Activated T-cell treated with anti-CD3 and anti-CD28 coated beads for 1 hour (primary cell): ENCODE measurements at places on chromosomes 4 and X.

- no peak for DNase-seq
These were observed 1313.2 kb downstream of the ADGRL3 start for GRCh38 chr4:62513306-62513705.

GRCh38 chrX:46234775-46235174 is 310.4 kb downstream of the ZNF674 start:
- DNase-seq: no peak

DNA sequence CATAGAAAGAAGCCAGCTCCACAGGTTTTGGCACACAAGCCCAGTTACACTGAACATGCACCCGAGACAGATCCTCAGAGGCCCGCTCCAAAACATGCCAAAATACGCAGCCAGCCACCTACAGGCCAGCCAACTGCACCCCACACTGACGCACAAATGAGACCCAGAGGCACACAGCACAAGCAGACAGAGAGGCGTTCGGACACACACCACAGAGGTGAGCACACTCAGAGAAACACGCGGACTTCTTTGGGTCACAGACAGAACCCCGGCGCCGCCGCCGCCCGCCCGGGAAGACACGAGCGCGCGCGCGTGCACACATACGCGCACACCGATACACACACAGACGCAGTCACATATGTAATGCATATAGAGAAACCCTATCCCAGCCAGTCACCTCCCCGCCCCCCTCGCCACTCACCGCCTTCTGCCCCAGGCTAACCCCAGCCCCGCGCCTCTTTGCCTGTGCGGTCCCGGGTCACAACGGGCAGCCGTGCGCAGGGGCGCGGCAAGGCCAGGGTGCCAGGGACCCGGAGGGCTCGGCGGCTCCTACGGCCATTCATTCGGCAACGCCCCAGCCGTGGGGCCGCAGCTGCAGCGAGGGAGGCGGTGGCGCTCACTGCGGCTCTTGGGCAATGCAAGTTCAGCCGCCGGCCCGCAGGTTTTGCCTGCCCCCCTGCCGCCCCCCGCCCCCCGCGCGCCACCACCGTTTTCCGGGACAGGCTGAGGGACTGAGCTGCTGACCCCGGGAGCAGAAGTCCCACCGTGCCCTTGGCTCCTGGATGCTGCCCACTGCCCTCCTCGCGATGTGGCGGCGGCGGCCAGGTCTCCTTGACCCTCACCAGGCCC is 553 bp downstream of the SEPTIN6 start:
- peak; percentile 33 for DNase-seq

DNA sequence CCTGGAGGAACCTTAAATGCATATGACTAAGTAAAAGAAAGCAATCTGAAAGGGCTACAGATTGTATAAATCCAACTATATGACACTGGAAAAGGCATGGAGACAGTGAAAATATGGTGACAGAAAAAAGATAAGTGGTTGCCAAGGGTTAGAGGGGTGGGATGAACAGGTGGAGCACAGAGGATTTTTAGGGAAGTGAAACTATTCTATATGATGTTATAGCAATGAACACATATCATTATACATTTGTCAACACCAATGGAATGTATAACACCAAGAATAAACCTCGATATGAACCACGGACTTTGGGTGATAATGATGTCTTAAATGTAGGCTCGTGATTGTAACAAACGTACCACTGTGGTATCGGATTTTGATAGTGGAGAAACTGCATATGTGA is 40.7 kb downstream of the NPY5R start:
- no peak for DNase-seq

GRCh38 chr4:16000708-16001483 is 37.9 kb upstream of the FGFBP2 start:
- no peak for DNase-seq

- DNase-seq: no peak
These were observed 60.2 kb upstream of the GRPR start for GRCh38 chrX:16063141-16063540.

DNA sequence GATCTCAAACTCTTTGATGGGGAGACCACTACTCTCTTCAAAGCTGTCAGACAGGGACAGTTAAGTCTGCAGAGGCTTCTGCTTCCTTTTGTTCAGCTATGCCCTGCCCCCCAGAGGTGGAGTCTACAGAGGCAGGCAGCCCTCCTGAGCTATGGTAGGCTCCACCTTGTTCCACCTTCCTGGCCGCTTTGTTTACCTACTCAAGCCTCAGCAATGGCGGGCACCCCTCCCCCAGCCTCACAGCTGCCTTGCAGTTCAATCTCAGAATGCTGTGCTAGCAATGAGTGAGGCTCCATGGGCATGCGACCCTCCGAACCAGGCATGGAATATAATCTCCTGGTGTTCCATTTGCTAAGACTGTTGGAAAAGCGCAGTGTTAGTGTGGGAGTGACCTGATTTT is 42.1 kb upstream of the UGT2B10 start:
- DNase-seq: no peak

- DNase-seq: no peak
These were observed 204.9 kb downstream of the APBB2 start for GRCh38 chr4:41009411-41009810.

DNA sequence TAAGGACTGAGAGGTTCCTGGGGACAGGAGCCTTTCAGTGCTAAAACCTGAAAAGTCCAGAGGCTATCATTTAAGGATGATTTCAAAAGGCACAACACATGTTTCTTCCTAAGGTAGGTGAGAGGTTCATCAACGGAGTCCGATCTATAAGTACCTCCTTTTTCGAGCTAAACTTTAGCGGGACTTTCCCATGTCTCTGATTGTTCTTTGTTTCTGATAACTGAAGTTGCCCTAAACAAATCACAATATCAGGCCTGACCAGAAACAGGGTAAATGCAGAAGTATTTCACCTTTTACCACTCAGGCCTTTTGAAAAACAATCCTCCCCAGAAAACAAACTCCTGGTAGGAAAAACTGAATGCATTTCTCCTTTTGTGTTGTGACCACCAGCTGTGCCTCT is 17.6 kb downstream of the PIR start:
- DNase-seq: no peak

DNA sequence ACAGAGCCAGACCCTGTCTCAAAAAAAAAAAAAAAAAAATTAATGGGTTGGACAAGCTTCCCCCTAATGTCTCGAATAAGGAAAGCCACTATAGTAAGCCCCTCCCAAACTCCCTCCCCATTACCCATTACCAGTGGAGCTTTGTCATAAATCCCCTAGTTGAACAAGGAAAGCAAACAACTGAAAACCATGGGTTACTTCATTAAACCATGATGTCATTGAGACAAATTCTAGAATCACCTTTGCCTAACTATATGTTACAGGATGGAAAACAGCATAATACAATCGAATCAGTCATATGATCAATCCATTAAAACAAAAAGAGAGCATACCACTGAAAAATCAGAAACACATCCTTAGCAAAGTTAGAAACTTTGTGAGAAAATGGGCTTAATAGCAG is 8.2 kb downstream of the ARAP2 start:
- DNase-seq: no peak

DNA sequence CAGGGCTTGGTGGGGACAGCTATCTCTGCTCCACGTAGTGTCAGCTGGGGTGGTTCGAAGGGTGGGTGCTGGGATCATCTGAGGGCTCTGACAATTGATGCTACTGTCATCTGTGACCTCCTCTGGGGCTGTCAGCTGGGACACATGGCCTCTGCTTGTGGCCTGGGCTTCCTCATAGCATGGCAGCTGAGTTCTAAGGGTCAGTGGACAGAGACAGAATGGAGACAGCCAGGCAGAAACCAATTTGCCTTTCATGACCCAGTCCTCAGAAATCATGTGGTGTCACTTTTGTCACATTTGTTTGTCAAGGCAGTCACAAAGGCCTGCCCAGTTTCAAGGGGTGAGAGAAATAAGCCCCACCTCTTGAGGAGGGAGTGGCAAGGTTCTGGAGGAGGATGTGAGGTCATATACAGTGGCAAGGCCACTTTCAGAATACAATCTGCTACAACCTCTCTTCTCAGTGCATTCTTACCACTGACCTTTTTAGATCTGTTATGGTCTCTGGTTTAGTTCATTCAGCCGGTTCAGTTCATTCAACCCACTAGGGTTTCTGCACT is 103.6 kb upstream of the BCOR start:
- DNase-seq: no peak

DNA sequence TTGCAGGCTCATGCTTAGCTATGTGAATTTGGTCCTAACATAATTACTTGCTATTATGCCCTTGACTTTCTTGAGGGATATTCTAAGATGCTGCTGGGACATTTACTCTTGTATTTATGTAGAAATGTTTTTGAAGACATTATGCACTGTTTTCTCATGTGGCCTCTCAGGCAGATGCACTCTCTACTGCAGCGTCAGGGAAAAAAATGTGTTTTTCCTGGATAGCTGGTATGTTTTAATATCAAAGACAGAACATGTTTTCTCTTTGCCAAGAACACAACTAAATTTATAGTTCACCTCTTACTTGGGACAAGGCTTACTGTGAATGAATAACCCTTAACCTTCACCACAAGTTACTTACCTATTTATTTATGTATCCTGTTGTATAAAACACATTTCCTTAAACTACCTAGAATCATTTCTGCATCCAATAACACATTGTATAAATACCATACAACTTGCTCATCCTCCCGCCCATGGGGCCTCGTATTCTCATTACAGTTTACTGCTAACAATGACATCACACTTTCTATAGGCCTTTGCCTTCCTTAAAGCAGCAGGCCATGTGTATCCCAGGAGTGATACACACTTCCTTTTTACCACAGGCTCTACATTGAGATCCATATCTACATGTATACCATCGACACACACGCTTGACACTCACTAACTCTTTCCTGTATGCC is 178.7 kb downstream of the SLIT2 start:
- no peak for DNase-seq

GRCh38 chr4:73763877-73764276 is 23.5 kb downstream of the CXCL8 start:
- DNase-seq: no peak

GRCh38 chr4:185343726-185344581 is 51.8 kb downstream of the LRP2BP start:
- no peak for DNase-seq

DNA sequence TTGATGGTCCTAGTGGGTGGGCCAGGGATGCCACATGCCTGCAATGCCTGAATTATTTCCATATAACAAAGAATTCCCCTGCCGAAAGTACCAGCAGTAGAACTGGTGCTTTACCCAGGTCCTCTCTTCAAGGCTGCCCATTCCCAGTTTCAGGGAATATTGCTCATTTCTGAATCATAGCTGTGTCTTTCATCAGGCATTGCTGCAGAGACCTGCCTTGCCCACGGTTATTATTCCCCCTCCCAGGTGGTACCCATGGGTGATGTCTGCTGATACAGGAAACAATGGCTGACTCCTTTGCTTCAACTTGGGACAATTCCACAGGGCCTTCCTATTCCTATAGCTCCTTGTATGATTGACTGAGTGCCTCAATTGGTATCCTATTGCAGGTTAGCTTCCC is 9.7 kb upstream of the IQCM start:
- DNase-seq: no peak

- DNase-seq: no peak
These were observed 71.3 kb upstream of the KIT start for GRCh38 chr4:54586320-54586955.

DNA sequence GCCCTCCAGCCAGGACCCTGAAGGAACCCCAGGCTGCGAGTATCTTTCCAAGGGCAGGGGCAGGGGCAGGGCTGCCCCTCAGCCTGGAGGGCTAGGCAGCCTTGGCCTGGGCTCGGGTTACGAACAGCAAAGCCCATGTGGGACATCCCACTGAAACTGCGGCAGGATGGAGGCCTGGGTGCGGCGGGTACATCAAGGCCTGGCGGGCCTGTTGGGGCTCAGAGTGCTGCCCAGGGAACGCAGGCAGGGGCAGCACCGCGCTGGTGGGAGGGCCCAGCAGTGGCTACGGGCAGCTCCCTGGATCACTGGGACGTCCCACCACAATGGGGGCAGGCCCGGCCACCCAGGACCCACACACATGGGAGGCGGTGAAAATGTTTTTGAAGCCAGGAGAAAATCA is 10.9 kb downstream of the NAT8L start:
- DNase-seq: no peak

- DNase-seq: no peak
These were observed 87.8 kb downstream of the GRIA3 start for GRCh38 chrX:123271902-123272301.

GRCh38 chr4:38062088-38062775 is 102.0 kb downstream of the PTTG2 start:
- peak; percentile 56 for DNase-seq

DNA sequence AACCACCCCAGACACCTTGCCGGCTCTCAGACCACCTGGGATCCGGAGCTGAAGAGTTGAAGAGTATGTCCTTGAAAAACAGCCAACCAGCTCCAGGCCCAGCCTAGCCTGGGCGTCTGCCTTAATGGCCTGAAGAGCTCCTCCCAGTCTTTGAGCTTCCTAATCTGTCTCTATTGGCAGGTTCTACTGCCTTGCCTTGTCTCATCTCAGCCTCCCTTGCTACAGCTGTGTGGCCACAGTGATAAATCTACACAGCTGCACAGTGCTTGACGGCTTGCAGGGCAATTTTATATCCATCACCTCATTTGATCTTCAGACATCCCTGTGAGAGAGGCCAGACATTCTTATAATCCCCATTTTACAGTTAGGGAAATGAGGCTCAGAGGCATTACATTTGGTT is 19.9 kb downstream of the AWAT2 start:
- no peak for DNase-seq

DNA sequence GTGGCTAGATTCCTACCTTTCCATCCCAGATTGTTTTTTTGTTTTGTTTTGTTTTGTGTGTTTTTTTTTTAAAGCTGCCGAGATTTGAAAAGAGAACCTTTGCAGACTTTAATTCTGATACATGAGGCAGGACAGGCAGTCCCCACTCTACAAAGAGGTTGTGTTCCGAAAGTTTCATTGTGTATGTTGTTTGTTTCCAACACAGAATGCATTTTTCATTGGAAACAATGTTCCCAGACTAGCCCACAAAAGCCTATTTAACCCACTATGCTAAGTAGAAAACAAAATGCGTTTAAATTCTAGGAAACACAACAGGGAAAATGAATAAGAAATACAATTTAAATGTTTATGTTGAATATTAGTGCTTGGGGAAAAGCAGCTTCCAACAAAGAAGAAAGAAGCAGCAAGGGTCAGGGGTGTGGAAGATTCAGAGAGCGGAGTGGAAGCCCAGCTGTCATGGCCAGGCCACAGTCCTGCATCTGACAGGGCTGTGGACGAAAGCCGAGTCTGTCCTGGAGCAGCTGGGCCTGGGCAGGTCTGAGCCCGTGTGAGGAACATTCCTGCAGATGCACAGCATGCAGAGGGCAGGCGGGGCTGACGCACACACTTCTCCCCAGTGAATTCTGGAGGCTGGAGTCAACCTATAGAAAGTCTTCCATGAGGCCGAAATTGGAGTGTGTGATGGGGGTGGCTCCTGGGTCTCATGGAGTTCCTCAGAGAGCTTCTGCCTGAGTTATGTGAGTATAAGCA is 12.4 kb upstream of the SETD7 start:
- no peak for DNase-seq

- DNase-seq: no peak
These were observed 22.9 kb upstream of the CXCL2 start for GRCh38 chr4:74121643-74122579.

DNA sequence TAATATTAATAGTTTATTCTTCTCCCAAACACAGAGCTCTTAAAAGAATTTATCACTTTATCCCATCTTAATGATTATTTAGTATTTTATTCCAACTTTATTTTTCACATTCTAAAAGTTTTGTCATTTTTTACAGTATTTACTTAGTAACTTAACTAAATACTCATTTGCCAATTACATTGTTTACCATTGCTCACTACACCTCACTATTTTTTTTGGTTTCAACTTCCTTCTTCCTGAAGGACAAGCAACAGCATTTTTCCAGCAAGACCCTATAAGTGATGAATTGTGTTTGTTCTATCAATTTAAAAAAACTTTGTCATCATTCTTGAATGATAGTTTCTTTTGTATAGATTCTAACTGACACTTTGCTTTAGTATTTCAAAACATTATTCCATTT is 19.4 kb upstream of the SRD5A3 start:
- DNase-seq: no peak
